ENCODE measurements at places on chromosomes 4 and X.

DNA sequence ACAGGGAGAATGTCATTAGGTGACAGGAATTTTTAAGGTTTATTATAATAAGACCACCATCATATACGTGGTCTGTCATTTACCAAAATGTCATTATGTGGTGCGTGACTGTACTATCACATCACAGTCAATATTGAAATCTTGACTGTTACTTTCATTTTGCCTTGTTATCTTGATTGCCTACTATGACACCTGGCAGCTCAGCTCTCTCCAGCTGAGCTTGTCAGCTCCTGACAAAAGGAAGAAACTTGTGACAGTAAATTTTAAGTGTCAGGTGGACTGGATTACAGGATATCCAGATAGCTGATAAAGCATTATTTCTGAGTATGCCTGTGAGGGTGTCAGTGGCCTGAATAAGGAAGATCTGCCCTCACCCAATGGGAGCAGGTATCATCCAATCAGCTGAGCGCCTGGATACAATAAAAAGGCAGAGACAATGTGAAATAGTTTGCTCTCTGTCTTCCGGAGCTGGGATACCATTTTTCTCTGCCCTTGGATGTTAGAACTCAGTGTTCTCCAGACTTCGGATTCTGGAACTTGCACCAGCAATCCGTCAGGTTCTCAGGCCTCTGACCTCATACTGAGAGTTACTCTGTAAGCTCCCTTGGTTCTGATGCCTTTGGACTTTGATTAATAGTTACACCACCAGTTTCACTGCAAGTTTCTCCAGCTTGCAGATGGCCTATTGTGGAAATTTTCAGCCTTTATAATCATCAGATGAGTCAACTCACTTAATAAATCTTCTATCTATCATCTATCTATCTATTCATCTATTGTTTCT lies 1454.7 kb upstream of the IGFBP7 start:
- DNase-seq, result no peak

GRCh38 chr4:86675548-86675947 lies 81.4 kb downstream of the PTPN13 start:
- no peak for DNase-seq

DNA sequence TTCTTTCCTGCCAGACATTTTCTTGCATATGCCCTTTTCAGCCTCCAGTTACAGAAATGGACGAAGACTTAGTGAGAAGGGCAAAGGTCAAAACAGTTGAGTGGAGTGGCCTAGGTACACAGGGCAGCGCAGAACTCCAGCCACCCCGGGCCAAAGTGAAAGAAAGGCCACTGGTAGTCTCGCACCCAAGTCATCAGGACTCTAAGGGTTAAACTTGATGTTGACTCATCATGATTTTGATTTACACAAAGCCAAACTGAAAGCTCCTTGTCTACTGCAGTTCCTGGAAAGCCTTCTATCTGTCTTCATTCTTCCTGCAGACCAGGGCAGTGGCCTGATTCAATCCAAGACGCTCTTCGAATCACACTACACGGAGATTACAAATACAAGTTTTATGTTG lies 2.6 kb upstream of the IL13RA1 start:
- DNase-seq, result no peak

- no peak for DNase-seq
Measured at GRCh38 chr4:102981005-102981404, 38.5 kb downstream of the SLC9B1 start.

- no peak for DNase-seq
Measured at GRCh38 chrX:39096599-39096998, 295.3 kb downstream of the MID1IP1 start.

- no peak for DNase-seq
Measured at GRCh38 chr4:112517067-112517634, 1.2 kb upstream of the NEUROG2 start.

DNA sequence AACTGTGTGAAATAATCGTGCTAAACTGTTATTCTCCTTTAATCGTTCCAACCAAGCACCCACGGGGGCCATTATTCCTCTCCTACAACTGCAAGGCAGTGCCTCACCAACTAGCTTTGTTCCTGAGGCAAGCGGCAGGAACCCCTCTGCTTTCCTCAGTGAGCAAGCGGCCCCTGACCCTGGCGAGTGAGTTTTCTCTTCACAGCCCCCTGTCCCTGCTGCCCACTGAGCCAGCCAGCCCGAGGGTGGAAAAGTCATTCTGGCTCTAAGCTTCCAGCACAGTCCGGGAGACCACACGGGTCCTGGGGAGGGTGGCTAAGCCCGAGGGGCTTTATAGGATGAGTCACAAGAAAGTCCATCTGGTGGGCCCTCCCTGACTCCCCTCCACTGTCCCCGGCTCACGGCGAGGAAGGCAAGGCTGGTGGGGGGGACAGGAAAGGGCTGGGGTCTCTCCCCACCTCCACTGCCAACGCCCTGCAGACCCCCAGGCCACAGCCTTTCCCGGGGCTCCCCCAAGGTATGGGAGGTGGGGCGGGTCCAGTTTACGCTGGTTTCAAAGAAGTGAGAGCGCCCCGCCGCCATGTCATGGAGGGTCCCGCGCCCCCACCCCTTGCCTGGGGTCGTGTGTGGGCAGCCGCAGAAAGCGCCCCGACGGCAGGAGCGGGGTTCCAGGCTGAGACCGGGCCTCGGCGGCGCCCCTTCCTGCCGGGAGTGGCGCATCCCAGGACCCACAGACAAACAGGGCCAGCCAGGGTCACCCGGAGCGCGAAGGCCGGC lies 45.0 kb downstream of the CPLX1 start:
- DNase-seq, result no peak

- DNase-seq, result peak; percentile 42
Measured at GRCh38 chrX:65697915-65698796, 30.7 kb downstream of the MSN start.

DNA sequence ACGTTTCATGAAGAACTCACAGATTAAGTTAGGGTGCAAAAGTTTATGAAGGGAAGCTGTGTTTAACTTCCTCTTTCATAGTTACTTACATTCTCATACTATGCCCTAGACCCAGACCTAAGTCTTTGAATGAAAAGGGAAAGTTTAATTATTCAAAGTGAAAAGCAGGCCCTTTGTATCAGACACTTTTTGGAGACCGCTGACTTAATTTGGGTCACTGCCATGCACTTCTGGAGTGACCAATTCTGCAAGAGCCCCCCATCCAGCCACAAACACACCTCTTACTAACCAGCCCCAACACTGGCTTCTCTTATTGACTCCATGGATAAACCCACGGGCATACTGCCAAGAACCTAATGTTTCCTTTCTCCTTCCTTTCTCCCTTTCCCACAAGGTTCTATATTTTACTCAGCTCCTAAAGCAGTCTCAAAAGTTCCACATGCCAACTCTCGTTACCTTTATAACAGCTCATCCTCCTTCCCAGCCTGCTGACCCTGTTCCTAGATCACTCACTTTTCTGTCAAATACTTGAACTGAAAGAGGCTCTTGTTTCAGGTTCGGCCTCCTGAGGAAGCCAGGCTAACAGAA lies 34.5 kb downstream of the ABCE1 start:
- no peak for DNase-seq

GRCh38 chr4:156576946-156577345 lies 394.7 kb downstream of the PDGFC start:
- DNase-seq, result no peak

- no peak for DNase-seq
Measured at GRCh38 chr4:31416498-31416897, 696.3 kb downstream of the PCDH7 start.

DNA sequence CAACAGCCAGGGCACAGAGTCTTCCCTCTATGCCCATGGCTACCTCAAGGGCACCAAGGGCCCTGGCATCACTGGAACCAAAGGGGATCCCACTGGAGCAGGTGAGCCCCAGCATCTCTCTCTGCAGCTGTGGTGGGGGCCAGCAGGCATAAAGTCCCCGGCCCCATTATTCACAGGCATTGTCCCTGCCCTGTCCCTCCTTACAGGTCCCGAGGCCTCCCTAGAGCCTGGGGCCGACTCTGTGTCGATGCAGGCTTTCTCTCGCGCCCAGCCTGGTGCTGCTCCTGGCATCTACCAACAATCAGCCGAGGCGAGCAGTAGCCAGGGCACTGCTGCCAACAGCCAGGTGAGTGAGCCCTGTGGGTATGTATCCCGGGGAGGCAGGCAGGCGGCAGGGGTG lies 12.3 kb upstream of the UBA1 start:
- DNase-seq, result no peak

GRCh38 chrX:33134164-33134563 lies 77.2 kb downstream of the DMD start:
- no peak for DNase-seq

DNA sequence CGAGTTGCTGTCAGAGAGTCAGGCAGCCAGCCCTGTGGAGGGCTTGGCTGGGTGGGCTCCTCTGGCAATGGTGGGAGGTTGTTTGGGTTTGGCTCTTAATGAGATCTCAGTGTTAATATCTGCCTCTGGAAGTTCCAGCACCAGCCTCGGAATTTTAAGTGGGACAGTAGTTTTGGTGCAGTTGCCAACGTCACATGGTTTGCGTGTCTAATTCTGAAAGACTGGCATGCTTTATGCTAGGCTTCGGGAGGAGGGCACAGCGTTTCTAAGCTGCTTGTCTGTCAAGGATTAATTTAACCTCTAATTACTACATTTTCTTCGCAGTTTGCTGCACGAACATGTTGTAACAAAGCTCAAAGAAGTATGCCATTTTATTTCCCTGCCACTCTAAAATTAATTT lies 9.2 kb downstream of the MAMLD1 start:
- DNase-seq, result no peak

DNA sequence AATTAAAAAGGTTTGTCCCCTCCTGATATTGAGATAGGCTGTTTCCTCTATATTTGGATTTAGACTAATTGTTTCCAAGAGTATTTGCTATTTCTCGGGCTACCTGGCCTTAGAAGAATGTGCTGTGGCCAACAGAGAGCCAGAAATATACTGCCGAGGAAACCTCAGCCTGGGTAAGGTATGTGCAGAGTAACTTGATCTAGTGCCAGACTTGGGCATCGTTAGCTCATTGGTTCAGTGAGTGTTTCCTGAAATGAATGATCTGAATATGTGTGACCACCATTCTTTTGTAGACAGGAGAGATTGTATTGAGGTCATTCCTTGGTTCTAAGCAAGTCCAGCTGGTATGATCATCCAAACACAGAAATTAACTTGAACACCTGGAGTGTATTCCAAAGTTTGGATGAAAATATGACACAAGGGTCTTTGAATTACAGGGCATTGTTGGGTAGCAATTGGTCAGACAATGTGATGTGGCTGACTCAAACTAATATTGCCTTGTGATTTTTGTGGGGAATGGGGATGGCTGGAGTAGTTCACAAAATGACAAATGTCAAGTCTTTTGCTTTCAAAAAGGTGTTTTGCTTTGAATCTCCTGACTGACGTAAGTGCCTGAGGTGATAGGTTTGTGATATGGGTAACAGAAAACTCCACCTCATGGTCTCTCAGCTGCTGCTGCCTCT lies 100.2 kb upstream of the CXCL13 start:
- no peak for DNase-seq

GRCh38 chrX:44997888-44998287 lies 124.9 kb downstream of the KDM6A start:
- DNase-seq, result no peak

- no peak for DNase-seq
Measured at GRCh38 chr4:74540193-74540592, 95.3 kb downstream of the AREG start.

DNA sequence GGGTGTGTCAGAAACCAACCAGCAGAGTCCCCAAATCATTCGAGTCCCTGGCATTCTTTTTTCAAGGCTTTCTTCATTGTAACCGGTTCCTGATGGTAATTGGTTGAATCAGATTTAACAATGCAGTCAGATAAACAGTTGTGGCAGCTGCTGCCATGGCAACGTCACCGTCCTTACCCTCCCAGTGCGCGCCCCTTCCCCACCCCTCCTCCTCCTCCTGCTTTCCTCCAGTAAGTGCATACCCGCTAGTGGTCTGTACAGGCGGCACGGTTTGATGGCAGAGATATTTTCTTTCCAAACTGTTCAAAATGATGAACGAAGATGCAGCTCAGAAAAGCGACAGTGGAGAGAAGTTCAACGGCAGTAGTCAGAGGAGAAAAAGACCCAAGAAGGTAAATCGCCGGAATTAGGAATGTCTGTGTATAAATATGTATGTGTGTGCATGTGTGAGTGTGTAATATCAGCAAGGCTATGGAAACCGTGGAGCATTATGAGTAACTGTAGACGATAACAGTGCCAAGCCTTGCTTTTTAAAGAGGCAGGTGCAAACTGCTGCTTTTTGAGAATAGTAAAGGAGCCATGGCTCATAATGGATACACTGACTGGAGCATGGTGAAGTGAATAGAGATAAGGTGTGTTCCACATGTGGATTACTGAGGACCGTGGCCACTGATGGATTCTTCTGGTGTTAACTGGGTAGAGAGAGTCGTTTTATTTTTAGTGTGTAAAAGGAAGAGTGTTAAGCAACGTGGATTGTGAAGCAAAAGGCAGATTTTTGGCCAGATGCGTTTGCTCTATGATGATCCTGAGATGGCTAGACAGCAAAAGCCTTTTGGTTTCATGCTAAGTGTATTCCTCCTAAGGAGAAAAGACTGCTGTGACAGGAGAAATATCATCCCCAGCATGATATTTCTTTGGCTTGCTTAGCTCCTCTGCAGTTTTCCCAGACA lies at the start of gene ANK2:
Gene ANK2 (plus strand): TSS at position 233 of the 950 bp plus-strand sequence. CDS start 76 bp downstream, at position 309.
- DNase-seq, result no peak

DNA sequence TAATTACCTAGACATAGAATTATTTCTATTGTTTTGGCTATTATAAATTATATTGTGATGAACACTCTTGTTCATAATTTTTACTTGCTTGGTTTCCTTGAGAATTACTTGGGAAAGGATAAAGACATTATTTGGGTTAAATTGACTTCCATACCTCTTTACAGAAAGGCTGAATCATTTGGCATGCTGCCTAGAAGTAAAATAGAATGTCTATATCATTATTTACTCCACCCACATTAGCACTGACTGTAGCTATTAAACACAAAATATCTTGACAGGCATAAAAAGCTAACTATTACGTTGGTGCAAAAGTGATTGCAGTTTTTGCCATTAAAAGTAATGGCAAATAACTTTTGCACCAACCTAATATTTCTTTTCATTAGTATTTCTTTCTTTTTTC lies 29.7 kb upstream of the ADH6 start:
- DNase-seq, result no peak

Data from stimulated activated CD8-positive, alpha-beta memory T cell treated with anti-CD3 and anti-CD28 coated beads, Interleukin-4, amount 100 ng/mL, for 4 hours (primary cell).